Lower lobe of right lung (tissue), 2 donors: ENCODE measurements at places on chromosomes 13 and 19. TPM values are rescaled to one million over a fixed set of nuclear protein-coding genes. Genes with fewer than 3 reads are reported as not detected.

DNA sequence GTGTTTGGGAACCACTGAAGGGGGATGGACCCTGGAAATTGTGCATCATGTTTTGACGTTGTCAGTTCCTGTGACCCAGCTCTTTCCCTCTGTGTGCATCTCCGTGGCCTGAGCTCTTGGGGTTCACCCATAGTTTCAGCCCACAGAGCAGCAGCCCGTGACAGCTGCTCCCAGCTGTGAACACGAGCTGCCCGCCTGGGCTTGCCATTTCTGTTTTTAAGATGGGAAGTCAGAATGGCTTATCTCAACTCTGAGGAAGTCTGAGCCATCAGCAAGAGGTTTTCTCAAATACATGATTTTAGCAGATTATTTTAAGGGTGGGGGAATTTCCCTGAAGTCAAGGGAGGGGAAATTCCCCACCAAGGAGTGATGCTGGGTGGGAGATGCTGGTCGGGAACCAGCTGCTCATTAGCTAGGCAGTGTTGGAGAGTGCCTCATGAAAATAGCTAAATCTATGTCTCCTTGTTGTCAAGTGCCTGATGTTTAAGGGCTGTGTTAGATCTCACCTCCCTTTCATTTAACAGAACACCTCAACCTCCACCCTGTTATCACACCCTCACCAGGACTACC lies 34.8 kb upstream of the C1QTNF9 start:
- no peak for DNase-seq
- H3K27me3 ChIP-seq = no peaks in the 10 kb centered on the region
- H3K4me1 ChIP-seq = peaks cover 68% of the 10 kb centered on the region
- H3K36me3 ChIP-seq = no peaks in the 10 kb centered on the region

Gene TDRD12
- not detected for total RNA-seq

DNA sequence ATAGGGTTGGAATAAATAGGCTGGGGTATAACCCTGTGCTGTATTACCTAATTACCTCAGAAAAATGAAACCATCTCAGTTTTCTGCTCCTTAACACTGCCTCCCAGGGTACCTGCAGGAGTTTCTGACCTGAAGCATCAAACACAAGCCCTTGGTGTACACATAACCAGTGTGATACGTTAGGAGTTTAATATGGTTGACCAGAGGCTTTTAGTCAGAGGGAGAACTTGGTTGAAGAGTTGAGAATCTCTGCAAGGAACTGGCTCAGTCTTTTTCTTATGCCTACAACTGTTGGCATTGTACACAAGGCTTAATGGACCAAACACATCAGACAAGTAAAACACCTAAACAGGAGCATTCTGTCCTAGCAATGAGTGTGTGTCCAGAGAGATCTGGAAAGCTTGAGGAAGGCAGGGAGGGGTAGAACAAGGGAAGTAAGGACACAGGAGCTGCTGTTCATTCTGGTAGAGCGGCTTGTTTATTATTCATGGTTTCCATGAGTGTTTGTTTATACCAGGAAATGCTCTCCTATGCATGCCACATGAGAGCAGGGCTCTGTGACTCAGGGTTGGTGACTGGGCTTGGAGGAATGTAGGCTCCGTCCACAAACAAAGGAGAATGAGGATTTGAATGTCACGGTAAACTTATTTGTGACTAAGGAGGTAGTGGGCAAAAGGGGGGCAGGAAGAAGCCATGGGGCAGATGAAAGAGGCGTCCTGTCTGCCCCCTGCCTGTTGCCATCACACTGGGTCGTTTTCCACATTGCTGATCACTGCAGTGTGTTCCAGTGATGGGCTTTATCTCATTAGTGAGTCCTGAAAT lies 11.9 kb upstream of the SPATA13 start:
- H3K4me1 ChIP-seq = peaks cover 11% of the 10 kb centered on the region
- no peaks in the 10 kb centered on the region for H3K36me3 ChIP-seq
- DNase-seq = peak; percentile 60

- no peak for DNase-seq
- H3K36me3 ChIP-seq = peaks cover 61% of the 10 kb centered on the region
- no peaks in the 10 kb centered on the region for H3K27me3 ChIP-seq
- peaks cover 38% of the 10 kb centered on the region for H3K4me1 ChIP-seq
- no peak overlapping the region for H3K27ac ChIP-seq
- H3K4me3 ChIP-seq = no peak overlapping the region
Observed at GRCh38 chr19:46720503-46721239, 3.8 kb upstream of the PRKD2 start.

DNA sequence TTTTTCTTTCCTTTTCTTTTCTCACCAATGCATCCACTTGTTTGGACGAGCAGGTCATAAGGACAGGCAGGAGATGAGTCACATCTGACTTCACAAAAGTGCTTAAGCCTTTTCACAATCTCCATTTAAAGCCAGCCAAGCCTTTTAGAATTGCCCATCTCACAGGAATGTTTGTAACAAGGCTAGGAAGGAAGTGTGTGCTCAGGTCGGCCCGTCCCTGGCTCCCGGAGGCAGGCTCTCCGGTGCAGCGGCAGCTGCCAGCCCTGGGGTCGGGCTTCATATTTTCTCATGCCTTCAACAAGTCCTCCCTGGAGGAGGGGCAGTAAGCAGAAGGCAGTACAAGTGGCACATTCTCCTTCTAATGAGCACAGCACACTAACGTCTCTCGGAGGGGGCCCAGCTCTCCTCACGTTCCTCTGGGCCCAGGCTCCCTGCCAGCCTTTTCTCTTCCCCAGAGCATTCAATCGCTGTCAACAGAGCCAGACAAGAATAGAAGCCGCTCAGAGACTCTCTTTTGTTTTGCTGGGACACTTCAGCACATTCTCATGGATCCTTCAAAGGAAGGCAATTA lies 180.5 kb downstream of the COL4A1 start:
- peaks cover 31% of the 10 kb centered on the region for H3K4me1 ChIP-seq
- H3K4me3 ChIP-seq = peak overlapping the region; percentile 23
- no peaks in the 10 kb centered on the region for H3K36me3 ChIP-seq
- H3K27me3 ChIP-seq = no peaks in the 10 kb centered on the region
- DNase-seq = no peak

Gene IZUMO4
- 7.4 TPM for total RNA-seq
